ENCODE measurements at places on chromosomes 13 and 19.
A peak's percentile ranks its signal among the peaks of the same experiment; 100 is the strongest.

DNA sequence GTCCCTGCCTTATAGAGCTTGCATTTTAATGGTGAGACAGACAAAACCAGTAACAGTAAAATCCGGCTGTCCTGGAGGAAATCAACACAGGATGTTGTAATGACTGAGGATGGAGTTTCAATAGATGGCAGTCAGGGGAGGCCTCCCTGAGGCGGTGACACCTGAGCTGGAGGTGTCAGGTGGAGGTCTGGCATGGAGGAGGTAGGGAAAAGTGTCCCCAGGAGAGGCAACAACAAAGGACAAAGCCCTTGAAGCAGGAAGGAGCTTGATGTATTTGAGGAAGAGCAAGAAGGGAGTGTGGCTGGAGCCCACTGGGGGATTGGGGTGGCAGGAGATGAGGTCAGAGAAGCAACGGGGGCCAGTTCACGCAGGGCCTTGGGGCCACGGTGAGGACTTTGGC is 7.8 kb downstream of the GRIN2D start:
- no peak for DNase-seq

- no peak for DNase-seq
Measured at GRCh38 chr13:19519049-19519448, 42.3 kb downstream of the TPTE2 start.

- DNase-seq, result peak; percentile 71
Measured at GRCh38 chr13:27857282-27857681, 62.5 kb upstream of the PDX1 start.

DNA sequence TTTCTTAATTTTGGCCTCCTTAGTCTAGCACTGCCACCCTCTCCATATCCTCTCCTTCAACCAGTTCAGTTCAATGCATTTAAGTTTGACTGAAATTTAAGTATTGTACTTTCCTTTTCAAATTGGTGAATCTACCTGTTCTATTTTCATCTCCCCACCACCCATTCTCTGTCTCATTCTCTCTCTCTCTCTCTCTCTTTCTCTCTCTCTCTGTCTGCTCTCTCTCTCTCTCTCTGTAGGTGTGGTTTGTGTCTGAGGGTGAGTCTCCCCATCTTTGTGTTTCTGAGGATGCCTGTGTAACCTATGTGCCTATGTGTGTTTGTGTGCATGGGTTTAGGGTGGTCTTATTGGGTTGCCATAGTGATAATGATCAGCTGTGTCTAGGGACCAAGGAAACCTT is 10.1 kb downstream of the PDX1 start:
- no peak for DNase-seq

DNA sequence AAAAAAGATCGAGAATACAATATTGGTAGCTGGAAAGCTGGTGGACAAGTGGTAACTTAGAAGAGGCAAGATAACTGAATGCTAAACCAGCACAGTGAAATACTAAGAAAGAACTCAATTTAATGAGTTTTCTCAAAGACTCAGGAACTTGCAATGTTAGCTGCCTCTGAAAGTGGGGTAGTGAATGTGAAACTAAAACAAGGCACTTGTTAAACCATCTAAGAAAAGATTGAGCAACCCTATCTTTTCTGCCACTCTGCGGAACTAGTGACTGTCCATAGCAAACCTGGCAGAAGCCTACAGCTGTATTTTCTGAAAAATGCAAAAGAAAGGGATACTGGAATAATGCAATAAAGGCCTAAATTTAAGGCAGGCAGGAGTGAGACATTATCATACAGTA is 1574.4 kb upstream of the PRR20A start:
- no peak for DNase-seq

- DNase-seq, result no peak
Measured at GRCh38 chr13:34128661-34129060, 310.7 kb downstream of the RFC3 start.

- peak; percentile 96 for DNase-seq
Measured at GRCh38 chr19:44613295-44614178, at the start of gene IGSF23. Gene IGSF23, plus strand, starts transcription at chr19:44613563. Its CDS starts 83 bp downstream, at chr19:44613646.

DNA sequence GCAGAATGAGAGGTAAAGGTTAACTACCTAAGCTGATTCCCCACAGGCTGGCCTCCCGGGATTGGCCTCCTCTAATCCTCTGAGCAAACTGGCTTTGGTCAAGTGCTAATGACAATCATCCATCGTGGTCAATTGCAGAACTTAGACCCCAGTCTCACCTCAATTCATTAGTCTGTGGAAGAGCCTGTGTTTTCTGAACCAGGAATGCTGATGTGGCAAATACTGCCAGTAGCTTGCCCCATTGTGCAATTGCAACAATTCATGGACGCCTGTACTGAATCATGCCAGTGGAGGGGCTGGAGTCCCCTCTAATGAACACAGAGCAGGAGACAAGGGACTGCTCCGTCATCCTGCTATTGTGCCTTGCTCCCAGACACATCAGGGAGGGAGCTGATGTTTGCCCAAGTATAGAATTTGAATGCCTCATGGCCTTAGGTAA is 1256.5 kb downstream of the EFNB2 start:
- no peak for DNase-seq

- no peak for DNase-seq
Measured at GRCh38 chr13:23551213-23552008, 18.8 kb upstream of the TNFRSF19 start.

DNA sequence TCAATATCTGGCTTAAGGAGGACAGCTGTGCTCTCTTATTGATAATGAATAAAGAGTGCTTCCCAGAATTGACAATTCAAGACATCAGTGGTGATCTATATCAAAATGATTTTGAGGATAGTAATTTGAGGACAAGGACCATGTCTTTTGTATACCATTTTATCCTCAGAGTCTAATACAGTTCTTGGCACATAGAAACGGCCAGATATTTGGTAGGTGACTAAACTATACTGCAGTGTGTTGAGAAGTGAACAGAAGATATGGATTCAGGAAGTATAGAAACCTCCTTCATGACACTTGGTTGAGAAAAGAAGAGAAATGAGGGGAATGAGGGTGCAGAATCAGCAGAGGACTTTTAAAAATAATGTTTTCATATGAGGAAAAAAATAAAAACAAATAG is 16.1 kb upstream of the LMO7 start:
- no peak for DNase-seq

GRCh38 chr19:11598103-11598483 is 810 bp downstream of the ZNF627 start:
- no peak for DNase-seq

GRCh38 chr19:14408491-14409145 is 10.5 kb downstream of the DDX39A start:
- DNase-seq, result no peak

GRCh38 chr19:1618157-1619093 is 13.2 kb upstream of the UQCR11 start:
- peak; percentile 54 for DNase-seq

DNA sequence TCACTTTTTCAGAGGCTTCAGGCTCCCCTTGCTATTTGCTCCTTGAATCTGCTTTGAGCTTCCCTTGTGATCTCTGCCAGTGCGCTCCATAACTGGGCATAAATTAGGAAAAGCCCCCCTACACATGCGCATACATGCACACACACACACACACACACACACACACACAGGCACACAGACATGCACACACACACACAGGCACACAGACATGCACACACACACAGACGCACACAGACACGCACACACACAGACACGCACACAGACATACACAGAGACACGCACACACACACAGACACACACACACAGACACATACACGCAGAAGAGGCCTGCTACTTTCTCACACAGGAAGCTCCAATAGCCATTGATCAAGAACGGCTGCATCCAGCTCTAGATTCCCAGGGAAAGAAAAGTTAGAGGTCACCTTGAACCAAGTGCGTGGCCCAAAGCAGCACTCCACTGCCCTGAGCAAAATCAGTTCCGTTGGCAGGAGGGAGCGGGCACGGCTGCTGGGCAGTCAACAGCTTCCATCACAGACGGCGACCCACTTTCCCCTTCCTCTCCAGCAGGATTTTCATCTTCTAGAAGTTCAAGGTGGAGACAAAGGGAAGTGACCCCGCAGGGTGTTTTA is 145.6 kb downstream of the DPF1 start:
- DNase-seq, result no peak

DNA sequence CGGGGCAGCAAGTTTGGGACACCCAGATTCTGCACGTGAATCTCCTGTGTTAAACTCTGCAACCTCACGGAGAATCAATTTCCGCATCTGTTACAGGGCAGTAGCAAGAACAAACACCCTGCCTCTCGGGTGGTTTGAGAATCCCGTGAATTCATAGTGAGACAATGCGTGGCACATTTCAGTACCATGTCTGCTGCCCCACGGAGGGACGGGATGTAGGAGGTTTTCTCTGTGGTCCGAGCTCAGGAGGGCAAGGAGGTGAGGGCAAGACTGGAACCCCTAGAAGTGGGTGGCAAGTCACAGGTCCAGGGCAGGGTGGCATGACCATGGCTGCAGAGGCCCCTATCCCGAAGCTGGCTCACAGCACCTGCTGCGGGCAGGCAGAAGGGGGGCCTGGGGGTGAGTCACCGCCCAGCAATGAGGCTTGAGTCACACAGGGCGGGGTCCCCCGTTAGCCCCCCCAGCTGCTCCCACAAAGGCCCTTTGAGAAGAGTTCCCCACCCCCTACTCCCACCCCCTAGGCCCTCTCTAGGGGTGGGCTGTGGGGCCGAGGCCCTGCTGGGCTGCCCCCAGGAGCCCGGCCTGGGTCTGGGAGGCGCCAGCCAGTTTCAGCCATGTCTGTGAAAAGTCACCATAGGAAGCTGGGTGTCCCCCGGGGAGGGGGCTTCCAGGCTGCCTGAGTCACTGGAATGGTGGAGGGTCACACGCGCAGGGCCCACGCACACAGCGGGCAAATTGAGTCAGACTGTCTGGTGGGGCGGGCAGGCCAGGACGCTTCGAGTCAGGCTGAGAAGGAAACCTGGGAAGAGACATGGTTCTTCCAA is 25.8 kb upstream of the NANOS3 start:
- DNase-seq, result peak; percentile 83

GRCh38 chr19:41706741-41707501 is 1.5 kb upstream of the CEACAM5 start:
- DNase-seq, result peak; percentile 92

DNA sequence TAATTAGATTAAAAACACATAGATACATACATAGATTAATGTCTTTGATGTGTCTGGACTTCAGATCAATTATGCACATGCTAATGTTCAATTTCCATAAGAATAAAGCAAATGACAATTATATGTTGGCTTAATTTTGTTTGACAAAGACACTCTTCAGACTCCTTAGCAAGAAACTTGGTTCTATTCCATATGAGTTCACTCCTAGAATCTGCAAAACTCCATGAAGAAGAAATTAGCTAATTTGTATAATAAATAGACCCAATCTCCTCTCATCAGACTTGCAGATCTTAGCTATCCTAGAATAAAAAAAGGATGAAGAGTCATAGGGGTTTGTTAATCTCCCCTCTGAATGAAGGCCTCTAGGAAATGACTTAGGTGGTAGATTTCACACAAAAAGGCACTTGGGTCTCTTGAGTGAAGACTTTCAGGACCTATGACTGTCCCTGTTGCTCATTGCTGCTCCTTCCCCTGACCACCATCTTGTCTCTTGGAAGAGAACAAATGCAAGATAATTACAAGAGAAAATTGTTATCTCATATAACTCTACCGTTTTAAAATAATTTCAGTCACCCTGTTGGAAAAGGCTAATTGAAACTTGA is 302.2 kb downstream of the EFNB2 start:
- DNase-seq, result no peak

Measured in small intestine (tissue), 16 donors.